ENCODE measurements at places on chromosomes 5 and 9. TPM values are rescaled to one million over a fixed set of nuclear protein-coding genes. Genes with fewer than 3 reads are reported as not detected.

The PKD2L2 gene
- polyA plus RNA-seq: not detected

The TXNDC8 gene
- not detected for polyA plus RNA-seq

DNA sequence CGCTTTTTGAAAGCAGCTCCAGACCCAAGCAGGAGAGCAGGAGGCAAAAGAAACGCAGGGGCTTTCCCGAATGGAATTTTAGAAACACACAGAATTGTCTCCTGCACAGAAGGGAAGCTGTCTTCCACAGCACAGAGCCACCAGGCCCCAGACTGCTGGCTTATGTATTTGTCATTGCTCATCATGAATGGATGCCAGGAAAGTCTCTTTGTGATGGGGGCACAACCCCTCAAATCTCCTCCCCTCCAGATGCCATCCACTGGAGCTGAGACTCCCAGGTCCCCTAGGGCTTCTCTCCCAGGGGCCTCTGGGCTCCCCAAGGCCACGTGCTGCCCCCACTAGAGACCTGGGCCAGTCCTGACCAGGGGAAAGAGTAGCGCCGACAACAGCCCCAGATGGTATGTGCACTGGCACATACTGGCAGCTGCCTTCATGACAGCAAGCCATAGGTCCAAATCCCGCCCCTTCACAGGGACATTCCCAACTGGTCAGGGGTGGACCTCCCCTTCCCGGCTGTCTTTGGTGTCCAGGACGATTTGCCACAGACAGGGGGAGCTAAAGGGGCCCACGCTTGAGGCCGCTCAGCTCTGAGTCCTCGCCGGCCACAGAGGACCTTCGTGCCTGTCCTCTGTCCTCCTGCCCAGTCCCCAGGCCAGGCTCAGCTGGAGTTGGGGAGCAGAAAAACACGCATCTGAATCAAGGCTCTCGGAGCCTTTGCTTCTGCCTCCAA lies 127.8 kb downstream of the KCNIP1 start:
- no peak for DNase-seq

- DNase-seq: no peak
These were observed 62.8 kb upstream of the LMX1B start for GRCh38 chr9:126550891-126551351.

GRCh38 chr5:160507221-160507721 lies 85.6 kb downstream of the PTTG1 start:
- DNase-seq: no peak

GRCh38 chr5:164306662-164307061 lies 801.2 kb downstream of the MAT2B start:
- no peak for DNase-seq

GRCh38 chr9:87516222-87516925 lies 18.7 kb downstream of the DAPK1 start:
- no peak for DNase-seq

The PDGFRB gene
- 276 TPM for polyA plus RNA-seq

- DNase-seq: no peak
These were observed 1062.5 kb downstream of the CDH9 start for GRCh38 chr5:25975885-25976284.

GRCh38 chr9:94960964-94961363 lies 234.5 kb downstream of the AOPEP start:
- no peak for DNase-seq

GRCh38 chr9:137462396-137462985 lies 3.4 kb upstream of the NSMF start:
- no peak for DNase-seq

- no peak for DNase-seq
These were observed 570 bp downstream of the CREBRF start for GRCh38 chr5:173056783-173057061.

The NUTM2F gene
- polyA plus RNA-seq: not detected

DNA sequence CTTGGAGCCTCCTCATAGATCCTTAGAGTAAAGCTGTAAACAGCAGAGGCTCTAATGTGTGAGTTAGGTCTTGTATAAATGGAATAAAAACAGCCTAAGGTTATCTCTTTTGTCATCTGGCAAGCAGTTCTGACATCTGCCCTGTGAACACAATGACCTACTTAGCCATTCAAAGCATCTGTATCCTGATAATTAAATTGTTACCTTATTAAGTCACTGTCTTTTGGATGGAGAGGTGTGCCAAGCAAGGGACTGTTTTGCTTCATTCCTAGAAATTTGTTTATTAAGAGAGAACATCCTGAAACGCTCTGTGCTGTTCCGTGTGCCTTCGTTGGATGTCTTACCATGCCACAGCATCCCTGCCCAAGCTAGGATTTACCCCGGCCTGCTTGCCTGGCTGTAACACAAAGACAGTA lies 1.5 kb downstream of the LSM11 start:
- no peak for DNase-seq

All from BJ (cell line).